Activated T-cell treated with anti-CD3 and anti-CD28 coated beads, Interleukin-2, amount 50 U/mL, for 72 hours (primary cell): ENCODE measurements at places on chromosomes 1 and 21. TPM values are rescaled to one million over a fixed set of nuclear protein-coding genes. Genes with fewer than 3 reads are reported as not detected.
A peak's percentile ranks its signal among the peaks of the same experiment; 100 is the strongest.

GRCh38 chr1:101410048-101410878 is 173.4 kb downstream of the S1PR1 start:
- DNase-seq = peak; percentile 3

Gene TNFSF4
- total RNA-seq = 2.4 TPM

DNA sequence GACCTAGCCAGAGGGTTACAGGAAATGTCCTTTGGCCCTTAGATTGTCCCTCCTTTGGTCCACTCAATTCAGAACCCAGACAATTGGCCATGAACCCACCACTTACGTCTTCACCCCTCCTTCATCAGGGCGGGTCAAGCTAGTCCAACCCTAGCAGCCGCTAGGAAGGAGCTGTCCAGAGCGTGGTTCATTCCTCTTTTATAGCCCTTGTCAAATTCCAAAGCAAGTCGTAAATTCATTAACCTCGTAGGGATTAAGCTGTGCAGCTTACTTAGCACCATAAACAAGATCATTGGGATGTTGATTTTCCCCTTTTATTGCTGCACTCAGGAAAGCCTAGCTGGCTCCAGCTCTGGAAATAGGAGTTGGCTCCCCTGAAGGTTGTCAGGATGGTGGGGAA is 90.1 kb downstream of the TMEM53 start:
- DNase-seq = no peak

Gene NTMT2
- not detected for total RNA-seq

- no peak for DNase-seq
Observed at GRCh38 chr1:7510389-7510931, 260.6 kb upstream of the VAMP3 start.

Gene VASH2
- 0.74 TPM for total RNA-seq

DNA sequence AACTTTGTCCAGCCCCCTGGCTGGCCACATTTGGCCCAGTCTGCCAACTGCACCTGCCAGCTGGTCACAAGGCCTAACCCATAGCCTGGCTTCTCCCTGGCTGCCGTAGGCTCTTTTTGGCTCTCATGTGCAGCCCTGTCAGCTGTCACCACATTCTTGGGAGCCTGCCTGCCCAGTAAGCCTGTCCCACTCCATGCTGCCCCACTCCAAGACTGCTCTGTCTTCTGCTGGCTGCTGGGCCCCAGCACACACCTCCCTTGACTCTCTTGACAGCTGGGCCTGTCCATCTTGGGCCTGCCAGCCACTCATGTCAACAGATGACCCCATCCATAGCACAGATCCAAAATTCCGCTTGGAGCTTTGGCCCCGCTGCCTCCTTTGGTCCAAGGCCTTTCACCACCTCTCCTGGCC is 74.3 kb upstream of the EDN2 start:
- no peak for DNase-seq
